CD4-positive, alpha-beta memory T cell (primary cell): ENCODE measurements at places on chromosomes 5 and 9. TPM values are rescaled to one million over a fixed set of nuclear protein-coding genes. Genes with fewer than 3 reads are reported as not detected.
A peak's percentile ranks its signal among the peaks of the same experiment; 100 is the strongest.

Gene FOXD4L3
- total RNA-seq = not detected

Gene TAF11L14
- not detected for total RNA-seq

Gene TMOD1
- total RNA-seq = 2.6 TPM

Gene NKD2
- total RNA-seq = not detected

Gene PCDHGC5
- total RNA-seq = not detected

Gene C5orf52
- not detected for total RNA-seq

Gene MAMDC4
- 11.7 TPM for total RNA-seq

Gene SLC25A2
- 0.38 TPM for total RNA-seq

Gene PCDHB7
- not detected for total RNA-seq

Gene TNFSF8
- 43.2 TPM for total RNA-seq

- H3K27ac ChIP-seq = no peak overlapping the region
- no peaks in the 10 kb centered on the region for H3K4me1 ChIP-seq
- H3K27me3 ChIP-seq = no peaks in the 10 kb centered on the region
- no peak overlapping the region for H3K4me3 ChIP-seq
- DNase-seq = no peak
Measured at GRCh38 chr9:68626526-68626925, 78.5 kb upstream of the PIP5K1B start.

- H3K36me3 ChIP-seq = no peaks in the 10 kb centered on the region
- H3K27me3 ChIP-seq = no peaks in the 10 kb centered on the region
Measured at GRCh38 chr5:172686111-172686510, 45.0 kb downstream of the NEURL1B start.

- H3K27ac ChIP-seq = no peak overlapping the region
- no peaks in the 10 kb centered on the region for H3K4me1 ChIP-seq
- H3K27me3 ChIP-seq = no peaks in the 10 kb centered on the region
- H3K4me3 ChIP-seq = no peak overlapping the region
- peak; percentile 25 for DNase-seq
Measured at GRCh38 chr5:116947691-116948528, 373.3 kb upstream of the SEMA6A start.

DNA sequence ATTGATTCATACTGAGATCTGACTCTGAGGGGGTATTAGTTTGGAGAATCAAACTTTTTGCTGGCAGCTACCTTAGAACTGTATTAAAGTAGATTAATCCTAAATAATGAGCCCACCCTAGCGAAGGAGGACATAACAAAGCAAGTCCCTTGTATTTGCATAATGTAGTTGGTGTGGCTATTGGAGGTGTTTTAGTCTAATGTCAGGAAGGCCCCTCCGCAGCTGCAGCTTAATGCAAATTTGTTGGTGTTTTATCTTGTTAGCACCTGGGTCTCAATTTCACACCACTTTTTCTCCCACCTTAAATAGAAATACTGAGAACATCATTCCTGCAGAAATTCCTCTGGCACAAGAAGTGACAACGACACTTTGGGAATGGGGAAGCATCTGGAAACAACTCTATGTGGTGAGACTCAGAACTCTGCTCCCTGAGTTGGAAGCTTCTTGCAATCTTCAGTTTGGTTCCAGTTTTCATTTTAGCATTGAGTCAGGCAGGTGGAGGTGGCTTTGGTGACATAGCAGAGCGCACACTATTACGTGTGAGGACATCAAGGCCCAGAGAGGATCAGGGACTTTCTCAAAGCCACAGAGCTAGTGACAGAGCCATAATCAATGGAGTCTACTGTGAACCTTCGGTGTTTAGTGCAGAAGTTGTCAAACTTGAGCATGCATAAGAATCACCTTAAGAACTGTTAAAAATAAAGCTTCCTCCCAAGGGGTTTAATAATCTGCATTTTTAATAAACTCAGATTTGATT, 33.9 kb downstream of the DOCK2 start:
- no peaks in the 10 kb centered on the region for H3K4me1 ChIP-seq
- no peak for DNase-seq
- no peak overlapping the region for H3K4me3 ChIP-seq
- no peak overlapping the region for H3K27ac ChIP-seq
- peaks cover 52% of the 10 kb centered on the region for H3K36me3 ChIP-seq
- no peaks in the 10 kb centered on the region for H3K27me3 ChIP-seq

GRCh38 chr5:131661933-131662332, 26.9 kb upstream of the RAPGEF6 start:
- DNase-seq = no peak
- H3K36me3 ChIP-seq = peaks cover 7% of the 10 kb centered on the region
- H3K4me3 ChIP-seq = no peak overlapping the region

DNA sequence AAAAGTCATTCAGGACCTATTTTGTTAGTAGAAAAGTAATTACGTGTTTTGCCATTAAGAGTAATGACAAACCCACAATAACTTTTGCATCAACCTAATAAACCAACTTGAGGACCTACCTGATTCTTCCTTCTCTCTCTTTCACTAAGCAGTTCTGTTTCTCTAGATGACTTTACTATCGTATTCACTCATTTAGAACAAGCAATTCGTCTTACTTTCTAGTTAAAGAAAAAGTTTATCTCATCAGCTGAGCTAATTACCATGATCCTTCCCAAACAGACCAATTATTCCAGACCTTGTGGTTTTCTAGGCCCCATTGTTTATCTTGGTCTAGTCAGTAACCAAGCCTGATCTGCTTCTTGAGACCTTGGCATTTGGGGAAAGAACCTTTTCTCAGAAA, 49.6 kb upstream of the PRDM9 start:
- no peaks in the 10 kb centered on the region for H3K27me3 ChIP-seq
- H3K4me3 ChIP-seq = no peak overlapping the region
- H3K27ac ChIP-seq = no peak overlapping the region
- no peak for DNase-seq
- no peaks in the 10 kb centered on the region for H3K4me1 ChIP-seq

DNA sequence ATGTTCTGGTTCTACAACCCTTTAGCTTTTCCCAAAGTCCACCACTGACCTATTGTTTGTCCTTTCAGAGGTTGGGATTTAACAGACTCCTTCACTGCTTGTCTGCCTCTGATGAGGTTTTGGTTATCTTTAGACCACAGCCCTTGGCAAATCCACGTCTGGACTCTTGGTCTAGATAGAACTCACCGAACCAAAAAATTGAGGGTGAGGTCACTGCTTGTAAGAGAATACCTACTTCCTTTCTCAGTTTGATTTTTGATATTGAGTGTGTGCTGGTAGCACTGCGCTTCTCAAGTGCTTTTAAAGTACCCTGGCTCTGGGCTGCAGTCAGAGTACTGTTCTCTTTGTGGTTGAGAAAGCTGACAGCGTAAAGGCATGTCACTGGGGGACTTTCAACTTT, 61.7 kb downstream of the JMY start:
- H3K4me3 ChIP-seq = no peak overlapping the region
- no peaks in the 10 kb centered on the region for H3K4me1 ChIP-seq
- no peak overlapping the region for H3K27ac ChIP-seq
- no peak for DNase-seq
- no peaks in the 10 kb centered on the region for H3K27me3 ChIP-seq
